ENCODE measurements at places on chromosomes 3 and 15. TPM values are rescaled to one million over a fixed set of nuclear protein-coding genes. Genes with fewer than 3 reads are reported as not detected.

DNA sequence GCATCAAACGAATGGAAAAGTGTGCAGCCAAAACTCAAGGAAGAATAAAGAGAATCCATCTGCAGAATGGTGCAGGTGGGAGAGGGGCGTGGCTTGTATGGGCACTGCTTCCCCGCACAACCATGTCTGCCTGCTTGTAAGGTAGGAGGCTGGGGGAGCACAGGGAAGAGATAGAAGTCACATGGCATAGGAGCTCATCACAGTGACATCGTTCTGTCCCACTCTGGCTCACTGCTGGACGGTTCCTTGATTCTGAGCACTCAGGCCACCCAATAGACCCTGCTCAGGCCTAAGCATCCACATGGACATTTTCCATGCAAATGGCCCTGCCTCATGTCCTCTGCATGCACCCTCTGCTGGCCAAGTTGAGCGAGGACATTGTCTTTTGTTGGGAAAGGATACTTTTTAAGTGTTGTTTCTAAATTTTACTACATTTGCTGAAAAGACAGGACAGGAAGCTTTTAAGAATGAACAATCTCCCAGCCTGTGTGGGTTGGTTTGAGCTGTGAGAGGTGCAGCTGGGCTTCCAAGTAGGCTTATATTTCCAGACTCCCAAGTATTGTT lies 3.1 kb downstream of the MYLK start:
- peak; percentile 19 for DNase-seq

- no peak for DNase-seq
These were observed 123.2 kb upstream of the EPHA3 start for GRCh38 chr3:88984256-88984655.

DNA sequence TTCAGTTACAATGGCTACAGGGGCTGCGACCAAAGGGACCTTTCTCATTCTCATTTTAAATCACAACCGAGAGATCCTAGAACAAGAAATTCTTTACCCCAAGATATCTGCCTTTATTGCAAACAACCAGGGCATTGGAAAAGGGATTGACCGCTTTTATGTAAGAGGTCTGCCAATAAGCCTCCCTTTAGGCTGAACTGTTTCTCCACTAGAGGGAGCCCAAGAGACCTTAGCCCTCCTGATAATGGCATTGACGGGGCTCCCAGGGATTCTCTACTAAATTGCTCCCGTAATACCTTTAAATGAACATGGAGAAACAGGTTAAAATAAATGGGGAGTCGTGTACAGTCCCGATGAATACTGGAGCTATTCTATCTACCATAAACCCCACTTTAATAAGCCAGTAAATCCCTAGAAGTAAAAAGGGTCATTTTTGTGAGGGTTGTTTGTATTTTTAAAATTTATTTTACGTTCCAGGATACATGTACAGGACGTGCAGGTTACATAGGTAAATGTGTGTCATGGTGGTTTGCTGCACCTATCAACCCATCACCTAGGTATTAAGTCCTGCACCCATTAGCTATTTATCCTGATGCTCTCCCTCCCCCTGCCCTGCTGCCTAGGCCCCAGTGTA lies 7.5 kb upstream of the IGSF10 start:
- DNase-seq, result peak; percentile 30

The C3orf62 gene
- total RNA-seq, result 1.4 TPM

DNA sequence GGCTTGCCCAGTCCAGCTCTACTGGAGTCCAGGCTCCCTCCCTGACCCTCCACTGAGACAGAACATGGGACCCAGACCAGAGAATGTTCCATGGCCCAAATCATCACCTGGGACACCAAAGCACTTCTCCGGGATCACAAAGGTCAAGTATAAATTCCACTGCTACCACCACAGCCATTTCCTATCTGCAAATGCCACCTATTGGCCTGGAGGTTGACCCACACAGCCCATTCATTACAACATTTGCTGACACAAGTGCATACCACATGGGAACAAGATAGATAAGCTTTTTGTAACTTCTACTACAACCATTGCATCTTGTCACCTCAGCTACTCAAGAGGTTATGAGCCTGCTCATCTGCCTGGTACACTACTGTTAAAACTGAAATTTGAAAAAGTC lies 126.8 kb upstream of the NECTIN3 start:
- DNase-seq, result no peak

GRCh38 chr3:185741586-185741985 lies 83.3 kb downstream of the IGF2BP2 start:
- DNase-seq, result no peak

- DNase-seq, result no peak
These were observed at the start of gene ESYT3 for GRCh38 chr3:138434276-138434874. ESYT3 (plus strand) TSS chr3:138434616; CDS start chr3:138434799, 183 bp downstream.

DNA sequence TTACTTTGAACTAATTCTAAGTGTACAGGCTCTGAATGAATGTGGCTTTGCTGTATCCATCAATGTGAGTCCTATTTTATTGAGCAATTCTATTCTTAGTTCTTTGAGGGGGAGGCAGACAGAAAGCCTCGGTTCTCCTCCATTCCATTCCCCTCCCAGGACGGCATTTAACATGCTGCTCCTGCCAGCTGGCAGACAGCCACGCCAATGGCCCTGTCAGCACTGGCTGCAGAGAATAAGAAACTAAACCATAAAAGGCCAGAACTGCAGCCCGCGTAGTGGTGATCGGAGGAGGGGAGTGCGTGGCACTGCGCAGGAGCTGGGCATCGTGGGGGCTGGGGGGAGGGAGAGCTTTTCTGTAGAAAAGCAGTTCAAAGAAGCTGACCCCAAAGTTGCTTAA lies 76.0 kb upstream of the HACD2 start:
- peak; percentile 75 for DNase-seq

DNA sequence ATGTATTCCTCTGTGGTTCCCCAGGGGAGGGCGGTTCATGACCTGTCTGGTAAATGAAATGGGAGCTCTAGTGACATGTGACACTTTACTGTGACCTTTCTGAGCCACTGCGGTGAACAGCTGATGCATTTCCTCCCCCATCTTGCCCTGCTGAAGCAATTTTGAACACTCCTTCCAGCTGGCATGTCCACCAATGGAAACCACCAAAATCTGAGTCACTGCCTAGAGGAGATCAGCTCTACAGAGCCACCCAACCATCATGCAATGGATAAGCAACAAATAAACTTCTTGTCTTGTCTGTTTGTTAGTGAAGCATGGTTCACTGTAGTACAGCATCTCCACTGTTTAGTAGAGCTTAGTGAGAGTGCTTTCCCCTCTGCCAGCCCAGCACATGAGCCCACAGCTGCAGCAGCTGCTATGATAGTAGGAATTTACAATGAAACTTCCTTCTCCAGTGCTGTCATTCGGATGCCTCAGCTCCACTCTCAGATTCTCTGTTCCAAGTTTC lies 479.4 kb downstream of the NTRK3 start:
- peak; percentile 82 for DNase-seq

The OCA2 gene
- not detected for total RNA-seq

DNA sequence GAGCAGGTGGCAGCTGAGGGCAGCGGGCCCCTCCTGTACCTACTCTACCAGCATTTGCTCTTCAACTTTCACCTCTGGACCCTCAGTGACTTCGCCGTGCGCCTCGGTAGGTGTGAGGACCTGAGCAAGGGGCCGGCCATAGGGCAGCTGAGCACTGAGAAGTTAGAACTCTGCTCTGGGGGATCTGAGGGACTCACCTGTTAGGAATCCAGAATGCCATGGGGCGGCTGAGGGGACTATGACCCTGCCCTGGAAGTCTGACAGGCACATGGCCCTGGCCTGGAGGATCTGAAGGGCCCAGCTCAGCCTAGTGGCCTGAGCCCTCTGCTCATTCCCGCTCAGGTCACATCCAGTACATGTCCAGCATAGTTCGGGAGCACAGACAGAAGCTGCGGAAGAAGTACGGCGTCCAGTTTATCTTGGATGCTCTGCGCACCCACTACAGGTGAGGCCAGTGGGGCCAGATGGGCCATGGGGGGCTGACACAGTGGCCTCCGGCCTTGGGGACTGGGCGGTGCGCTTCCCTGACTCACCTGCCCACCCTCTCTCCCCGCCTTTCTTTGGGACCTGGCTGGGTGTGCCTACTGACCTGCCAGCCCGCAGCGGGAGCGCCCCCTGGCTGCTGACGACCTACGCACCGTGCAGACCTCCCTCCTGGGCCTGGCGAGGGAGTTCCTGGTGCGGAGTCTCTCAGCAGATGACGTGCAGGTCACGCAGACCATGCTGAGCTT lies 18.8 kb downstream of the NBEAL2 start:
- DNase-seq, result peak; percentile 61

DNA sequence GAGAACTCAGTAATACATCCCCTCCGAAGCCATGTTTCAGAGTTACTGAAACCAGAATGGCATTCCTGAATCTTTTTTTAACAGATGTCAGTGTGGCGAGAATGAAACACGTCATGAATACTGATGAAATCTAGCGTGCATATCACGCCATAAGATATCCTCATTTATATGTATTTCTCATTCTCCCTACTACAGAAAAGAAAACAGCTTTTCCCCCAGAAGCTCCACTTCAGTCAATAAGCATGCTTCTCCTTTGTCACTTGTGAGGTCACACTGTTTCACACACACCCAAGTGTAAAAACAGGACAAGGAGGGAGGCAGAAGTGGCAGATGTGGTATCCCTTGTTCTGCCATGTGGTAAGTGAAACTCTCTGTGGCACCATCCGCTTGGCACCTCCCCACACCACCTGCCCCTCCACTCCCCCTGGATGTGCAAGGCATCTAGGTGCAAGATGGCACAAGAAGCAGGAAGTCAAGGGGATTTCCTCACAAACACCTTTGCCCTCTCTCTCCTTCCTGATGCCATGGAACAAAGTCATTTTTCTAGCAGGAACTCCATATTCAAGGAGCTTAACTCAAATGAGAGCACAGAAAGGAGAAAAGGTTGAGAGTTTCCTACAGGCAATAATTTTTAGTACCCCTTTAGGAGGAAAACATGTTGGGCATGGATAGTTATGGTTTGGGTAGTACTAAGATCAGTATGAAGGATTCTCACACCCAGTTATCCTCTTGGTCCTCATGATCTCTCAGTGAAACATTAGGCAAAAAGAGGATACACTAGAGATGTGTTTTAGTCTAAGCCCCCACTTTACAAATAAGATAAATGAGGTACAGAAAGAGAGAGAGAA lies 47.5 kb upstream of the FRMD4B start:
- DNase-seq, result no peak

- DNase-seq, result no peak
These were observed 74.3 kb upstream of the SEC13 start for GRCh38 chr3:10395196-10395595.

- DNase-seq, result no peak
These were observed 2.4 kb downstream of the PLCH1 start for GRCh38 chr3:155742349-155742965.

DNA sequence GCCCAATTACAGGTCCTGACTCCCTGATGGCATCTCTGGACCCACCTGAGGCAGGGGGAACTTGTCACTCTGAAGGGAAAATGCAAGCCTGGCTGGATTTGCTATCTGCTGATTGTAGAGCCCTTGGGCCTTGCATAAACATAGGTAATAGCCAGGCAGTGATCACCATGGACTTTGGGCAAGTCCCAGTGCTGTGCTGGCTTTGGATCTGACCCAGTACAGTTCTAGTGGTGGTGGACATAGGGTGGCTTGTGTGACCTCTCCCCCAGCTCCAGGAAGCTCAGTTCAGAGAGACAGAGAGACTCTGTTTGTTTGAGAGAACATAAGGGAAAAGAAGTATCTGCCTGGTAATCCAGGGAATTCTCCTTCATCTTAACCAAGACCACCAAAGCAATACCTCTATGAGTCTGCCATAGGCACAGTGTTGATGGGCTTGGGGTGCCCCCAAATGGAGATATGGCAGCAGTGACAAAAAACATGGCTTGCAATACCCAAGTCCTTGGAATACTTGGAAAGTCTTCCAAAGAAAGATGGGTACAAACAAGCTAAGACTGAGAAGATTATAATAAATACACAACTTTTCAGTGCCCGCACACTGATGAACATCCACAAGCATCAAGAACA lies 348.5 kb downstream of the PYDC2 start:
- DNase-seq, result no peak

DNA sequence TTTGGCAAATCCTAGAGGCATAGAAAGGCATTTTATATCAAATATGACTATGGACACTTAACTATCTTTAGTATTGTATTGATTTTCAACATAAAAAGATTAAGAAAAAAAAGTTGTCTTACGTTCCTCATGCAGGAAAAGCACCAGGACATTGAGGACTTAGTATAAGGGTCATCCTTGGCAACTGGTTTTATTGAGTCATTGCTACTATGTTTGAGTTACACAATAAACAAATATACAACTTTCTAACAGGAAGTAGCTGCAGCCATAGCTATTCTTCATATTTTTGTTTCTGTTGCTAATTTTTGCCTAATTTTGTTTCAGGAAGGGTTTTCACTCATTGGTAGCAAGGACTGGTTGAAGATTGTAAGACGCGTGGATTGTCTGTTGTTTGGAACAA lies 93.0 kb downstream of the NPTN start:
- DNase-seq, result no peak

GRCh38 chr15:87619161-87619960 lies 637.2 kb downstream of the NTRK3 start:
- peak; percentile 7 for DNase-seq

DNA sequence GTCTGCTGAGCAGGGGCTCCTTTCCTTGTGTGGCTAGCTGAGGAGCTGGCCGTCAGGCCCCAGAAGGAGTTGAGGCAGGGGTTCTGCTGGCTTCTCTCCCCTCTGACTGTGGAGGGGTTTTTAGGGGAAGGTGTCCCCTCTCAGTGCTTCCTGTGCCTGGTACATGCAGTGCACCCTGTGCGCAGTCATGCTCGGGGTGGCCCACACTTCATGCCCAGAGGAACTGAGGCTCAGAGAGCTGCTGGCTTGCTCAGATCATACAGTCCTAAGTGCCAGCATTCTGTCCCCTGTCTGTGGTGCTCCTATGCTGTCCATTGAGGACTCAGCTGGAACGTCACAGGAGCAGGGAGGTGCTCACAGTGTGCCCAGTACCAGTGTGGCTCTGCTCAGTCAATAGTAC lies 67.9 kb upstream of the PLXNA1 start:
- DNase-seq, result no peak

DNA sequence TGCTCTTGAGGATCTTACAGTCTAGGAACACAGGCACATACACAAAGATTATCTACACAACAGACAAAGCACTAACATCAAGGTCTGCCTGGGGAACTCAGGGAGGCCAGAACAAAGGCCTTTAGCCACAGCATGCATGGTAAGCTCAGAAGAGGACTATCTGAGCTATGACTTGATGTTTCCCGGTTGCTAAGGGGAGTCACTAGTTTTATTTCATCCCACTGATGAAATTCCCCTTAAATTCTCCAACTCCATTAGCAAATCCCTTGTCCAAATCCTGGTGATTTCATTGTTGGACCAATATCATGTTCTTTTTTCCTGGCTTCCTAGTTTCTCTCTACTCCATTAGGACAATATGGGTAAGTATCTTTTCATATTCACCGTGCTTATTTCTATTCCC lies 23.3 kb downstream of the FBN1 start:
- no peak for DNase-seq

The PAQR5 gene
- total RNA-seq, result 0.06 TPM

- peak; percentile 95 for DNase-seq
These were observed 1.2 kb upstream of the LCTL start for GRCh38 chr15:66566963-66567531.

The FMN1 gene
- total RNA-seq, result 15.6 TPM

The TPM1 gene
- 57.5 TPM for total RNA-seq

DNA sequence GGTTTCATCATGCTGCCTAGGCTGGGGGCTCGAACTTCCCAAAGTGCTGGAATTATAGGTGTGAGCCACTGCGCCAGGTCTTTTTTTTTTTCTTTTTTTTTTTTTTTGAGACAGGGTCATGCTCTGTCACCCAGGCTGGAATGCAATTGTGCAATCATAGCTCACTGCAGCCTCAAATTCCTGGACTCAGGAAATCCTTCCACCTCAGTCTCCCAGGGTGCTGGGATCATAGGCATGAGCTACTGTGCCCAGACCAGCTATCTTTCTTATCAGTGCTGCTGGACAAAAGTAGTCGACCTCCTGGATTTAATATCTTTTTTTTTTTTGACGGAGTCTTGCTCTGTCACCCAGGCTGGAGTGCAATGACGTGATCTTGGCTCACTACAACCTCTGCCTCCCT lies 60.8 kb downstream of the TFDP2 start:
- DNase-seq, result no peak
